ENCODE measurements at places on chromosomes 4 and X.

DNA sequence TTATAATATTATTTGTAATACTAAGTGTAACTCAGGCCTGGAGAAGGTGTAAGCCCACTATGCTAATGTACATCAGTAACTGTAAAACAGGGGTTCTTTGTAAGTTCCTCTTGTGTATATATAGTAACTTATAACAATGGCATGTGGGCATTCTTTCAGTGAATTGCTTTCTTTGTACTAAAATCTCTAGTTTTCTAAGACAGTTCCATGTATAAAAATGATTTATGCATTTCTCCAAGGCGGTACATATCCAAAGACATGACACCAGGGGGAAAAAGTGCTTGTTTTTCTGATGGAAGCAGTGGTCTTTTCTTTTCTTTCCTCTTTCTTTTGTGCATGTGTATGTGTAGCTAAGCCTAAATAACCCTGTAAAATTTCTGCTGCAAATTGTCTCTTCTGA lies 702.4 kb upstream of the GRID2 start:
- no peak for DNase-seq

DNA sequence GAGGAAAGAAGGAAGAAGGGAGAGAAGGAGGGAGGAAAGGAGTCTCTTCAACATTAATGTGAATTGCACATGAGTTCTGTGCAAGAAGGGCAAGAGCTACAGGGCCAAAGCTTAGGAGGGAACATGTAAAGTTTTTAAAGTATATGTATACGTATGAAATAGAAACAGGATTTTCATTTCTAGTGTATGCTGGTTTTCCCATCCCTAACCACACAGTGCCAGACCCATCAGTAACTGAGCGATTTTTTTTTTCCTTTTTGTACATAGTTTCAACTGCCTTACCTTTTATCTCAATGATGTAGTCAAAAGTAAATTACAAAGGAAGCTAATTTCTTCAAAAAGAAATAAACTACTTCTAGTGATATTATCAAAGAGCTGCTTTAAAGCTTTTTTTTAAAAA lies 157.6 kb downstream of the SH3KBP1 start:
- DNase-seq: no peak

DNA sequence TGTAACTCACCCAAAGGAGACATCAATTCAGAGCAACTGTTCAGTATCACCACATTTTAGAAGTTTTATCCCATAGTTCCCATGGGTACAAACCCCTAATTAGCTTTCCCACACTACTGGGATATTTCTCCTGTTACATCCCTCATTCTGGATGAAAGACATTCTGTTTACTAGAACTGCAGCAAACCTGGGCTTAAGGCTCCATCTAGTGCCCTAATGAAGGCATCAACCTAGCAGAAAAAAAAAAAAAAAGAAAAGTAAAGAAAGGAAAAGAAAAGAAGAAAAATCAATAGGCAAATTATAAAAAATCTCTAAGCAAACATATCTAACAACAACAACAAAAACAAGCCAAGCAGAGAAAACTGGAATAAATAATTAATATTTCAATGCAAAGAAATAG lies 133.7 kb upstream of the CPXCR1 start:
- no peak for DNase-seq

- no peak for DNase-seq
Observed at GRCh38 chrX:24005867-24006266, 21.1 kb downstream of the KLHL15 start.

GRCh38 chr4:80137631-80138030 lies 59.7 kb upstream of the PRDM8 start:
- DNase-seq: no peak

DNA sequence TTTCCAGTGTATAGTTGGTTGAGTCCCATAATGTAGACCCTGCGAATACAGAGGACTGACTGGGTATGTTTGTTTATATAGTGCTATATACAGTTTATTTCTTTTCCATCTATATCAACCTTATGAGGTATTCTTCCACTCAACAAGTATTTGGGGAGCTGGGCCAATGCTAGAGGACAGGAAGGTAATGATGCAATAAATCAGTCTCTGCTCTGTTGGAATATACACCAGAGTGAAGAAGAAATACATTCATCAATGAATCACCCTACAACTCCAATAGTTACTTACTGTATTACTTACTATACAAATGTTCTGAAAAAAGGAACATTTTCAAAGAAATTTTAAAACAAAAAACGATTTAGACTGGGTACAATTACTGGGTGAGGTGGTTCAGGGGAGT lies 2.1 kb upstream of the ARSJ start:
- DNase-seq: no peak

GRCh38 chr4:37130465-37130864 lies 114.1 kb upstream of the NWD2 start:
- no peak for DNase-seq

DNA sequence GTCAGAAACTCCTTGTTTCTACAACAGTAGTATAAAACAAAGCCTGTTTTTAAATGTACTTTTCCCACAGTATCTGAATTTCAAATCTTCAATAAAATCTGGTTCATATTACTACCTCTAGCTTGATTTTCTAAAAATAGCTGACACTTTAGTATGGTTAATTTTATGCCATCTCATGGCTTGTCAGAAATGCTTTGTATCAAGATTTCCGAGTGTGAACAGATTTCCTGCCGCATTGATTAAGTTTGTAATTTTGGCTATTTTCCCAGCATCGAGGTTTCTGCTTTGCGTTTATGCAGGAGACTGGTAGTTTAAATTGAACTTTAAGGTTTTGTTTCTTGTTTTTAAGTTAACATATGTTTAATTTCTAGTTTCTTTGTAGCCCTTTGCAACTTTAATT lies 44.2 kb downstream of the CLCN3 start:
- peak; percentile 29 for DNase-seq

DNA sequence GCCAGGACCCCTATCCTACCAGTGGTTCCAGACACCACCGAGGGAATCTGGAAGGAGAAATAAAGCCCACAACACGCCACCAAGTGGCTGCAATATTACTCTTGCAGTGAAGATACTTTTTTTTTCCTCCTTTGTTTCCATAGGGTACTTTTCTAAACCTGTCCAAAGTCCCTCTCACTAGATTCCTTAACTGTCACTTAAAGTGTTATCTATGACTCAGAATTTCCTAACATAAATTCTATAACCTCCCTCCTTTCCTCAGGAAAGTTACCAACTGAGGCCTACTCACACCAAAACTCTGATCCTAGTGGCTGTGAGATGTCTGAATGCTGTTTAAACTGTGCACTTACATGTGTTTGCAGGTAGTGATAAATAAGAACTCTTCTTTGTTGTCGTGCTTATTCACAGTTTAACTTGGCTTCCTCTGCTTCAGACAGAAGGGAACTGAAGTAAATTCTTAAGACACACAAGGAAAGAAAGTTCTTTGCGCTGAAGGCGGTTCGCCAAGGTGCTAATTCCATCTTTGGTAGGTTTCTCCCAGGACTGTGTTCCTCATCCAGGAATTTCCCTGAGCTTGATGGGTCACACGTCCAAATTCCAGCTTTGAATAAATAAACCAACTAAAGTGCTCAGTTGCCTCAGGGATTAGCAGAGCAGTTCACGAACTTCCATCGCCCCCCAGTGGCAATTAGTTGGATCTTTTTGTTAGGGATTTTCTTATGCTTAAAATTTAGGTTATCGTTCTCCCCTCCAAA lies 10.7 kb upstream of the HCCS start:
- DNase-seq: peak; percentile 68

DNA sequence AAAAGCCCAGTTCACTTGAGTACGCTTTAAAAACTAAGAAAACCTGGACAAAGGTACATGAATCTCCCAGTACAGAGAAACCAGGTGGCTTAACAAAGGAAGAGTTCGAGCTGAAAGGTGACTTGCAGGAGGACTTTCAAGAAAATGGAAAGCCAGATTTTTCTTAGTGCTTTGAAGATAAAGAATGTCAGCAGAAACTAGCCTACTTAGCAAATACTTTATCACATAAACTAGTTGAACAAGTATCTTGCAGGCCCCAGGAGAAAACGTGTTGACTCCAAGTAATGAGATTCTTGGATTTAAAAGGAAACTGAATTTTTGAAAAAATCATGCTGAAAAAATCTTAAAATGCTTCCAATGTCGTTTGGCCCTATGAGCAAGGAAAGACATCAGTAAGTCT lies 26.4 kb downstream of the CDKN2AIP start:
- no peak for DNase-seq

- DNase-seq: no peak
Observed at GRCh38 chr4:128668566-128668965, 140.9 kb upstream of the JADE1 start.

DNA sequence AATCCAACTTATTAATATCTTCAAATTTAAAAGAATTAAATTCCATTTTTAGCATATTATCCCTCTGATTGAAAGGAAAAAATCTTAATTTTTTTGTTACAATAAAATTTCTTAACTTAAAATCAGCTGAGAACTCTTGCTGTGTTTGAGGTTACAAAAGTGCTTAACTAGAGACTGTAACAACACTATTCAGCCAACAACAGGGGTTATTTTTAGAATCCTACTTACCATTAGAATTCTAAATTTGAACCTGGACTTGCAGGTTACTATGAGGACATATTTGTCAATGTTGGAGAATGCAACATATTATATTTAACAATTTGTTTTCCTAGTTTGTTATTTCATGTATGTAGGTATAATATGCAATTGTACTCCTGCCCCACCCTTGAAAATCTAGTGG lies 238.1 kb upstream of the CXXC4 start:
- no peak for DNase-seq

DNA sequence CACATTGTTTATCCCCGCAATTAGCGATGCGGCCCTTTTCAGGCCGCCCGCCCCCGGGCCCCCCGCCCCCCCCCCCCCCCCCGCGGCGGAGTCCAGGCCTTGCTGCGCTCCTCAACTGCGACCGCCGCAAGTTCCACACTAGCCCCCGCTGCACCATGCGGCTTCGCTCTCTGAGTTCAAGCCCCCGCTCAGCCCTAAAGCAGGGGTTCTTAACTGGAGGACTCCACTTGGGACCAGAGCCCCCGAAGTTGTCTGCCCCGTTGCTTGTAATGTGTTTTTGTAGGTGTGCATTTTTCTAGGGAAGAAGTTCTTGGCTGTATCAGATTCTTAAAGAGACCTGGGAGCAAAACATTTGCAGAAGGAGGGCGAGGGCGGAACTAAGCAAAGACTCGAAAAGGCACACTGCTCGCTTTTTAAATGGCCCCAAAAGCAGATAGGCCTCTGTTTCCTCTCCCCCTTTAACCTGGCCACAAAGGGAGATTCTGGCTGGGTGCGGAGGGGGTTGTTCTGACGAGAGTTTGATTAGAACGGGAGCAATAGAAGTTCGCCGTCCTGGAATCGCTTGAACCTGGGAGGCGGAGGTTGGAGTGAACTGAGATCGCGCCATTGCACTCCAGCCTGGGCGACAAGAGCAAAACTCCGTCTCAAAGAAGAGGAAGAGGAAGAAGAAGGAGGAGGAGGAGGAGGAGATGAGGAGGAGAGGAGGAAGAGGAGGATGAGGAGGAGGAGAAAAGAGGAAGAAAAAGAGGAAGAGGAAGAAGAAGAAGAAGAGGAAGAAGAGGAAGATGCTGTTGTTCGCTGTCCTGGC lies 2.3 kb upstream of the MSX1 start:
- no peak for DNase-seq

DNA sequence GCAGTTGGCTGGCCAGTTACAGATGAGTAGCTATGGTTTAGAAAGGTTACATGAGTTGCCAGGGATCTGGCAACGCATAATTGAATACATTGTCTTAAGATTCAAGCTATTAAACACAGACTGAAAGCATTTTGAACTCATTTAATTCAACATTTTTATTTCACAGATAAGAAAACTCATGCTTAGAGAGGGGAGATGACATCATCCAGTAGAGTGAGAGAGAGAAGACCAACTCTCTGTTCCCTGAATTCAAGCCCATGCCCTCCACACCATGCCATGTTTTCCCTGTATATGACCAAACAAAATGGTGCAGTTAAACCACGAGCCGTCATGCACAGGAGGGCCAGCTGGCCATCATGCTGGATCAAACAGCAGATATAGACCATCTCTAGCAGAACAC lies 22.6 kb downstream of the SNCA start:
- no peak for DNase-seq

DNA sequence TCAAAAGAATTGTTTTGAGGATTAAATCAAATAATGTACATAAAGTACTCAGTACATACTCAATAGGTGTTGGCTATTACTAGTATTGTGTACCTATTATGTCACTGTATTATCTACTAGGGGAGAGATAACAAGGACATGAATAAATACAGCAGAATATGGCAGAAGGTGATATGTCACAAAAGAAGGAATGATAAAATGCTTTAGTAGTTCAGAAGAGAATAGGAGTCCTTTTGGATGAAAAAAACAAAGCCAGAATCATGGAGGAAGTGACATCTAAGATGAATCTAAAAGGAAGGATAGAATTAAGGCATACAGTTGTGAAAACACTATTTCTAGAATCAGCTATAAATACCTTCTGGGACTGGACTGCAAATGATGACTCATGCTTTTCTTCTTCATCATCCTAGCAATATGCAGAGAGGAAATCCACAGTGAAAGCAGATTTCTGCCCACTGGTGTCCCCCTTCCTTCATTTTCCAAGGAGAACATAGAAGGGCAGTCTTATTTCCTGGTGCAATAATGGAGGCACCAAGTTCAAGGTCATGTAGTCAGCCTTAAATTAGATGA lies 98.7 kb downstream of the GLUD2 start:
- peak; percentile 6 for DNase-seq

DNA sequence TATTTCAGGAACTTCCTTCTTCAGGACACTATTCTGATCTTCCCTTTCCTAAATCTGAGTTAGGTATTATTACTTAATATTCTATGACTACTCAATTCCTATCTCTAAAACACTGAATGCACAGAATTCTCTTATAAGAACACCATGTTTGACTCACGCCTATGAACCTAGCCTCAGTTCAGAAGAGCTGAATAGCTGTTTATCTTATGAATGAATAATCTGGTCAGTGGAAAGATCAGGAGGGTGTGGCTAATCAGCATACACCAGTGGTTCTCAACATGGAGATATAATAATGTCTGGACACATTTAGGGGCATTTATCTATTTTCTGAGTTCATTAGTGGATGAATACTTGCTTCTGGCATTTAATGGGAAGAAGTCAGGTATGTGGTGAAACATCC lies 24.2 kb downstream of the EPHA5 start:
- peak; percentile 27 for DNase-seq

GRCh38 chr4:29553846-29554245 lies 1166.3 kb upstream of the PCDH7 start:
- peak; percentile 12 for DNase-seq

DNA sequence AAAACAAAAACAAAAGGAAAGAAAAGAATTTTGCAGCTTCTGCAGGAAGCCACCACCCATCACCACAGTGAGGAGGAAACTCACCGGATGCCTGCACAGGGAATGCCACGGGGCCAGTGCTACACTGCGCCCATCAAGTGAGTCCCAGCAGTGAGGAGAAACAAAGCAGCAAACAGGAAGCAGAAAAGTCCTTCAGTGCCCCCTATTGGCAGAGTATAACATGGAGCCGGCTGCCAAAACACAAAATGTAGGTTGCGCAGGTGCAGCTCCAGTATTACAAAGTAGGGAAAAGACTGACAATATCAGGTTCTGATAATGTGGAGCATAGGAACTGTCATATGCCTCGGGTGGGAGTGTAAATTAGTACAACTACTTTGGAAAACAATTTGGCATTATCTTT lies 23.3 kb upstream of the SCML2 start:
- DNase-seq: no peak
